ENCODE measurements at places on chromosomes 1 and 21.
A peak's percentile ranks its signal among the peaks of the same experiment; 100 is the strongest.

DNA sequence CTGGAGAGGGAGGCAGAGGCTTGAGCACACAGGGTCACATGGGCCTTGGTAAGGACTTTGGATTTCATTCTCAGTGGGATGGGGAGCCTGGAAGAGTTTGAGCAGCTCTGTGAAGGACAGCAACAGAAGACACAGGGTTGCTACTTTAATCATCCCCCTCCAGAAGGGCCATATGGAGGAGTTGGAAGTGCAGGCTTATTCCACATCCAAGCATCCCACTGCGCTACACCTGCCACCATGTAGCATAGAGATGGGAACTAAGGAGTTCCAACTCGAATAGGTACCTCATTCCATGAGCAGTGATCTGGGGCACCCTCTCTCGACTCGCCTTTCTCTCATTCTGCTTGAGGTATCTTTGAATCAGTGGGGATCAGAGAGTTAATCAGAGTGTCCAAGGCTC lies 54.0 kb upstream of the CTTNBP2NL start:
- DNase-seq, result no peak

GRCh38 chr1:176531921-176532897 lies 69.2 kb downstream of the PAPPA2 start:
- DNase-seq, result no peak

DNA sequence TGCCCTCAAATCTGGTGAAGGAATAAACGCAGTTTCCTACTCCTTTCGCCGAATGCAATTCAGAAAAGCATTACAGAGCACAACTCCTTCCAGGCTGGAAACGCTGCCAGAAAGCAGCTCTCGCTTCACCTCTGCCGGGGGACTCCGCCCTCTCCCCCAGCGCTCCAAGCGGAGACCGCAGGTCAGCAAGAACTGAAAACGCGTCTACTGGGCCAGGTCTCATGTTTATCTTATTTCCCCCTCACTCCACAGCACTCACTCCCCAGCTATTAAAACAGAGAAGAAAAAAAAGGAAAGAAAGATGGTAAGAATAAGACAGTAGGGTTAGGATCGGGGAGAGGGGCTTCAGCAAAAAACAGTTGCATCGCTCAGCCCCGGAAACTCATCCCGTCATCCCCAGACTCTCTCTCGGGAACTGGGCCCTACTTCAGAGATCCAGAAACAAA lies 833 bp upstream of the RCOR3 start:
- peak; percentile 71 for DNase-seq

DNA sequence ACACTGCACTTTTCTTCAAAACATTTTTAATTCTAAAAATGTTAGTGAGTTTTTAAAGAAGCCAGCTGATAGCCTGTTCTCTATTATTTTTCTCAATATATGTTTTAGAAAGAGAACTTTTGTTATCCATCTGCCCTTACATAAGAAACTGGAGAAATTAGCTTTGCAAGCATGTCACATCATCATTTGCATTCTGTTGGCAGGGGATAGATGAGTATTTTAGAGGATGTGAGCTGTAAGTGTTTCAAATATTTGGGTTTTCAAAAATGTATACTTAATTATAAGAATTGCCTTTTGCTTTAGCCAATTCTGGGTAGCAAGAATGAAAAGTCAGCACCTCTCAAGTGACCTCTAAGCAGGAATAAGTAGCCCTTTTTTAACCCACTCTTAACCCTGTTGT lies 7.4 kb downstream of the NFIA start:
- no peak for DNase-seq

DNA sequence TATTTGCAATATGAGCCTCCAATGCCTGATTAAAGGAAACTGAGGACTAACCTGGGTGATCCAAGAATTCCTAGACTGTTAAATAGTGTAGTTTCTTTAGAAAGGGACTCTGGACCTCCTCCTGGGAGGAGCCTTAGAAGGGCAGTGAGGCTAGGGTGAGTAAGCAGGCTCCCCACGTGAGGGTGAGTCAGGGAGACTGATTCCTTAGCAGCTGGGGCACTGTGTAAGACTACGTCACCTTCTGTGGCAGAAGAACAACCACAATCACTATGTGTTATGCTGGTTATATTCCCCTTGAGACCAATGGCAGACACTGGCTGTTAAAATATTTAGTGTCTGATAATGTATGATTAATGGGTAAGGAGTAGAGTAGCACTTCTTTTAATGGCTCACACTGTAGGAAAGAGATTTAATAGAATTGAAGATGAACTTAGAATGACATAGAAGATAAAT lies 53.3 kb upstream of the SYT14 start:
- DNase-seq, result peak; percentile 79

DNA sequence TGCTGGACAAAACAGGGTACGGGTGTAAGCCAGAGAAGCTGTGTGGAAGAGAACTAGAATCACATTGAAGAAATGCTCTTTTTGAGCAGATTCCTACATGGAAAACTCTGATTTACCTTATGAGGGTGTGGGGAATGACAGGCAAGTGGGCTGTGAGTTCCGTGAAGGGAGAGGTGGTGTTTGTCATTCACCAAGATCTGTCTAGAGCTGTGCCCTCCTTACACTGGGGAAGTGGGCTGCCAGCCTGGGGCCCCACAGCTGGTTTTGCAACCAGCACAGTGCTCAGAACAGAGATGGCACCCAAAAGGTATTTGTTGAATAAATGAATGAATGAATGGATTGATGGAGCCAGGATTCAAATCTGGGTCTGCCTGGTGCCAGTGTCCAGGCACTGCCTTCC lies 10.4 kb downstream of the RCAN1 start:
- no peak for DNase-seq

GRCh38 chr21:45498646-45499000 lies 43.6 kb downstream of the SLC19A1 start:
- no peak for DNase-seq

- DNase-seq, result no peak
Measured at GRCh38 chr1:119308130-119308700, 60.4 kb upstream of the HAO2 start.

DNA sequence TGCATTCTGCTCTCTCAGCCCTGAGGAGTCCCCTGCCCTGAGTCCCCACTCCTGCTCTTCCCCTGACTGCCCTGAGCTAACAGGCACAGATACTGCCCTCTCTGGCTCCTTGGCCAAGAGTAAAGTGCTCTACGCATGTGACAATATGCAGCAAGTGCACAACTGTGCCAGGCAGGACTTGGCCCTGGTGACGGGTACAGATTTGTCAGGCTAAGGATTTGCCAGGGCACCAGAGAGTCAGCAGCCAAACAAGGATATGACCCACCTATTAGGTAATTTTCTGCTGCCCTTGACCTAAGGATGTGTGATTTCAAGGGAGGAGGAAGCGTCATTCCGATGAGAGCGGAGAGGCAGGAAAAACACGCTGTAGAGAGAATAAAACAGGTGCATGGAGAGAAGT lies 339.0 kb downstream of the PTPRU start:
- no peak for DNase-seq

DNA sequence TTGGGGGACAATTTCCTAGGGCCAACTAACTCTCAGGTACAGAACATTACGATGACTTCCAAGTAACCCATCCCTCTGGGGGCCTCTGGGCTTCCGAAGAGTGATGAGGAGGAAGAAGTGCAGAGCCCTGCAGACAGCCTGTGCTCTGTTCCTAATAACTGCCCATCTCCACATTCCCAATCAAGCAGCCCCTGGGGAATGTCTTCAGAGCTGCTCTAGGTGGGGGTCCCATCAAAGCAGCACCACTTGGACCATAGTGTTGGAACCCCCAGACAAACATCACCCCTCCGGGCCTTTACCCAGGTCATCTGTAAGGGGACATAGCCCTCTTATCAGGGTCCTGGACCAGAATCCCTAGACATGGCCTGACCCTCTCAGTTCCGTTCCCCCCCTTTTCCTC lies 357.3 kb downstream of the NPHP4 start:
- no peak for DNase-seq

GRCh38 chr1:54557671-54558355 lies 9.8 kb downstream of the ACOT11 start:
- DNase-seq, result no peak

- no peak for DNase-seq
Measured at GRCh38 chr1:220511179-220511578, 16.8 kb upstream of the MARK1 start.

- no peak for DNase-seq
Measured at GRCh38 chr1:59360170-59360569, 63.3 kb downstream of the FGGY start.

DNA sequence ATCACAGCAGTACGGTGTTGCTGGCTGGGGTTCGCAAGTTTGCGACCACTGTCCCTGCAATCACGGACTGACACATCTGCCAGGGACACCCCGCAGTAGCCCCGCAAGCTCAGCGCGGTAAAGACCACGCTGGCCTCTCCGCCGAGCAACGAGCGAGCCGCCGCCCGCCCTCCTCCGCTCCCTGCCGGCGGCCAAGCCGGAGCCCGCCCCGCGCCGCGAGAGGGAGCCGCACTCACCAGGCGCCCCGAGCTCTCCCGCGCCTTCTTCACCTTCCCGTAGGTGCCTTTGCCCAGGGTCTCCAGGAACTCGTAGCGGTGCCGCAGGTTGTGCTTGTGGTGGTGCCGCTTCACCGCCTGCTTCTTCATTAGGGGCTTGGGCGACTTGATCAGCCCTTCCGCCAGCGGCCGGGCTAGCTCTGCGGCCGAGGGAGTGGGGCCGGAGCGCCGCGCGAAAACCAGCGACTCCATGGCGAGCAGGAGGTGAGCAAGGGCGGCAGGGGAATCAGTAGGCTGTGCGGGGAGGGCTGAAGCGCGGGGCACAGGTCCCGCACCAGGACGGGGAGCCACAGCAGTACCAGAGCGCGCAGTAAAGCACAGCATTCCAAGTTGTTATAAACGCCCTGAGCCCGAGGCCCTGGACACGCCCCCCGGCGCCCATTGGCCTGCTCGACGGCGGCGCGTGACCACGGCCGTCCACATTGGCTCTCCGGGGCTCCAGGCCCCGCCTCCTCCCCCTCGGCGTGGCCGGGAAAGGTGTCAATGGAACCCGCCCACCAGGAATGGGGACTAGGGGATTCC lies at the start of gene NUAK2:
Gene NUAK2 (minus strand): TSS at position 584 of the 797 bp plus-strand sequence. CDS start 117 bp downstream, at position 467.
- DNase-seq, result peak; percentile 75

DNA sequence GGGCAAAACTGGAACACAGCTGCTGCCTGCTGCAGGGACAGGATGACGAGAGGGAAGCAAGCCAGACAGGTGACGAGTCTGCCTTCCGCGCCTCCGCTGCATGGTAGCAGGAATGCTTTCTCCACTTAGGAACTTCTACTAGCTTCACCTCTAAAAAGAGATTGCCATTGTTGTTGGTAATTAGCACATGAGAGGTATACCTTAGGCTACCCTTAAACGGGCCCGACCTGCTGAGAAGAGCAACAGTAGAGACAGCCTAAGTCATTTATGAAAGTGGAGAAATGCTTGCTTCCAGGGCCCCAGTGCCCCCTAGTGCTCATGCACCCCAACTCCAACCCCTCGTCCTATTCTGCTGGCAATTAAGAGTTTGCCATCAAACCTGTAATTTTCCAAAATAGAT lies 96.9 kb upstream of the AKT3 start:
- peak; percentile 34 for DNase-seq

GRCh38 chr1:176341656-176342055 lies 121.3 kb upstream of the PAPPA2 start:
- no peak for DNase-seq

DNA sequence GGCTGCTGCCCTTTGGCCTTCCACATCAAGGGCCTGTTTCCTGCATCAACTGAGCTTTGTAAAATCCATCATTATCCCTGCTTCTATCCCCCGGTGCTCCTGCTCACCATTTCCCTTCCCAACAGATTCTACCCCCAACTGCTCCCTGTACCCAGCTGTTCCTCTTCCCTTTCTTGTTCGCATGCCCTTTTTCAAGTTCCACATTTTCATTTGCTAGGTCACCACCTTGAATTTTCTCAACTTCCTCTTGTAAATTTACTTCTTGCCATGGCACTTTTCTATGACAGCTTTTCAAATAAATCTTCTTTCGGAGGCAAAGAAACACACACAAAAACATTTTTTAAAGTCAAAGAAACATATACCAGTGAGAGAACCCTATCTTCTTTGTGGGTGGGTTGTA lies 330.5 kb upstream of the ADGRL2 start:
- no peak for DNase-seq

DNA sequence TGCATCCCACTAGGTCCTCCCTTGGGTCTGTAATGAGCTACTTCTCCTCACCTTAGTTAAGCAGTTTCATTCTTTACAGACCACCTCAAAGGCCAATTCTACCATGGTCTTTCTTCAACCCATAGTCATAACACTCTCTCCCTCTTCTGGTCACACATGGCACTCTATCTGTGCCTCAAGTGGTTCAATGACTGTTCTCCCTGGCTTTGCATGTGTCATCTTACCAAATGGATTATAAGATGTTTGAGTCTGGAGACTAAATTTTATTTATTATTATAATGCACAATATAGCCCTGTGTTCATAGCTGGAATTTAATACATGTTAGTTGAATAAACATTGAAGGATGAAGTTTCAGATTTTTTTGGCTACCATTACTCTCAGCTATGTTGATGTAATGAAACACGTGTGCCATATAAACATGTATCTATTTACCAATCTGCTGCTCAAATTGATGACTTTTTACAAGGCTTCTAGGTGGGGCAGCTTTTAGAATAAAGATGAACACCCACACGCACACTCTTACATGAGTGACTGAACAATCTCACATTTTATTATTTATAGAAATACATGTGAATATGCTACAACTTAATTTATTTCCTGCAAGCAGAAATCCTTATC lies 102.1 kb downstream of the RUNX1 start:
- DNase-seq, result no peak

GRCh38 chr1:45864167-45865106 lies 61.0 kb downstream of the MAST2 start:
- no peak for DNase-seq

DNA sequence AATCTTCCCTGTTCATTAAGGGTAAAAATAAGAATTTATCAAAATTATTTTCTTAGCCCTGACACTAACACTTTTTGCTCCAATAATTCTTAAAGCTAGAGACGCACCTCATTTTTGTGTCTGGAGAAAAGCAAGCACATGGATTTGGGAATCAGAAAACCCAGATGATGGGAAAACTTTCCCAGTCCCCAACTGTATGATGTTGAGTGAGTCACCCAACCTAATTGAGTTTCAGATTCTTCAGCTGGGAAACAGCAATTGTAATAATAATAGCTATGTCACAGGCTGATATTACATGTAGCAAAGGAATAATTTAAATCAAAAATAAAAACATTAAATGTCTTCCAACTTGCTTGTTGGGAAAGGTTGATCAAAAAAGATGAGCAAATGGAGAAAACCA lies 159.0 kb downstream of the MIS18A start:
- no peak for DNase-seq

- no peak for DNase-seq
Measured at GRCh38 chr1:244050835-244051444, at the start of gene ZBTB18. Gene ZBTB18, plus strand, starts transcription at chr1:244051283. Its CDS starts 149 bp downstream, at chr1:244051432.

GRCh38 chr1:240743705-240744104 lies 131.8 kb upstream of the GREM2 start:
- no peak for DNase-seq

- DNase-seq, result peak; percentile 69
Measured at GRCh38 chr21:25462517-25462971, 144.7 kb downstream of the MRPL39 start.

- DNase-seq, result no peak
Measured at GRCh38 chr1:196481616-196482015, 126.6 kb downstream of the KCNT2 start.

DNA sequence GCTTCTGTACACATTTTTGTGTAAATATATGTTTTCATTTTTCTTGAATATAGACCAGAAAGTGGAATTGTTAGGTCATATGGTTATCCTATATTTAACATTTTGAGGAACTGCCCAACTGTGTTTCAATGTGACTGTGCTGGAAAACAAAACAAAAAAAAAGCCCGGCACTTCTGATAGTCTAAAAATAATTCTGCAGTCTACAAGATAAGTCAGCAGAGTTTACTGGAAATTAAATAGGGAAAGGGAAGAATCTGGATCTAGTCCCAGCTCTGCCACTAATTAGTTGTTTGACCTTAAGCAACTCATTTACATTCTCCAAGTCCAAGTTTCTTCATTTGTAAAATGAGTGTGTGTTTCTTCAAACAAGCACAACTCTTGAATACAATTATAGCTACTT lies 869.1 kb upstream of the B3GALT2 start:
- DNase-seq, result no peak
